AG09319 (cell line): ENCODE measurements at places on chromosomes 2 and 18.
A peak's percentile ranks its signal among the peaks of the same experiment; 100 is the strongest.

DNA sequence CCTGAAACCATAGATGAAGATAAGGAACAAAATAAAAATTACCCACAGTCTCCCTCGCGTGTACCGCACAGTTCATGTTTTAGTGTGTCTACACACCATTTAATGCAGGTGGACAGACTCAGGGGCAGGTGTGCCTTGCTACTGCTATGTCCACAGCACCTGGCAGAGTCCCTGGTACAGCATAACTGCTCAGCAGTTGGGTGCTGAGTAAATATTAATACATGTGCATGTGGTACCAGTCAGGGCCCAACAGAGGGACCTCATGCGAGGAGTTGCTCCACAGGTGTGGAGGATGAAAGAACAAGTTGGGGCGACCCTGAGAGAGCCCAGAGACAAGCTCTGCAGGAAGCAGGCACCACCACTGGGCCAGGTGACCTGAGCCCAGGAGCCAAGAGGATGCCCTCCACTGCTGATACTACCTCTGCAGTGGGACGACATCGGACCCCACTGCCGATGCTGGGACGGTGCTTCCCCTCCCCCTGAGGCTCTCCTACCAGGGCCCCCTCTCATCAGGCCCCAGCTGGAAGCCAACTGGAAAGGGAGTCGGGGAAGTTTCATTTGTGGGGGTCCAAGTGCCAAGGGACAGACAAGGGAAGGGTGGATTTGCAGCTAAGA is 100.8 kb downstream of the NEDD4L start:
- DNase-seq = no peak

DNA sequence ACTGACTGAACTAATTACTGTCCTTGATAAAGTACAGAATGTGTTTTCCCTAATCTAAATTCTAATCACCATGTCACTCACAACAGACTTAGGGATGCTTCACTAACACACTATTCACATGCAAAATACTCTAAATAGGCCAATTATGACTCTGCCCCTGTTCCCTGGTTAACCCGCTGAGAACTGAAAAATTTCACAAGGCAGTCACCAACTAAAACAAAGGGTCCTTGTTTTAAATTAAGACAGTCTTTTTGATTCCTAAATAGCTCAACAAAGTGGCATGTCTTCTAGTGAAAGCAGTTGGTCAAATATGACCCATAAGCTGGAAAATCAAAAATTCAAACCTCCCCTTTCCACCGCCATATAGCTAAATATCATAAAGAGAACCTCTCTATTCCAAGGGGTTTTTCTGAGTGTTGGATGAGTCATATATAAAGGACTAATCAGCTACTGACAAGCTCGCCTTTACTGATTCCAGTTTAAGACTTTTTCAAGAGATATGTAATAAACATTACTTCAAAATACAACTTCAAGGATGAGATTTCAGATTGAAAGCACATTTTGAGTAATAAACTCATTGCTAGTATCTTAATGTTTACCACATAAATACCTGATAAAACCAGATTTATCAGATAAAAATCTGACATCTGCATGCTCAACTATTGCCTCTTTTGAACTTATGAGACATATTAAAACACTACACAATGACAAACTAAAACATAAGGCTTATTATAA is 235.8 kb downstream of the TCF4 start:
- DNase-seq = no peak

DNA sequence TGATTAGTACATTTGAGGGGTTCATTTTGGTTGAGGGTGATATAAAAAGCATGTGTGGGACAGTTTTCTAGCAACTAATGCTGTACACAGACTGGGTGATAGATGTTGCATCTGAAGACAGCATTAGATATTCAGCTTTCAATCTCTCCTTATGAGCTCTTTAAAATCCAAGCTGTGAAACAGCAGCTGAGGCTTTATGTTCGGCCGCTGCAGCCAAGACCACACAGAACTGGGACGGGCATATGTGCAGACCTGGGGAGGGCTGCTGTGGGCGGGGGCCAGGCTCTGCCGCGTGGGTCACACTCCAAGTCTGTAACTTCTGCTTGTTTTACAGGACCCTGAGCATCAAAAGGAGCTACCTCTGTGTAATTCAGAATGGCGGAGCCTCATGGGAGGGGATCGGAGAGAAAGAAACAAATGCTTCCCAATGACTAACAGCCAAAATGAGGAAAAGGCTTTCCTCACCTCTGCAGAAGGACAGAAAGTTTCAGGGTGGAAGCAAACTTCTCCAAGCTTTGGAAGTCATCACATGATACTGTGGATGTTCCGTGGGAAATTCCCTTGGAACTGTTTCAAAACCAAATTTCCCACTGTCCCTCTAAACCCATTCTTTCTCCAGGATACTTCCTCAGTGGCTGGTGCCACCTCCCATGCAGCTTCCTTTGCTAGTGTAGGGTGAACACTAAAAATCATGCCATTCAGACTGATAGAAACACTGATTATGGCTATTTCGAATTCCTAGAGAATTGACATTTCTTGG is 711.9 kb upstream of the ID2 start:
- no peak for DNase-seq

- DNase-seq = no peak
These were observed 202.1 kb upstream of the REV1 start for GRCh38 chr2:99691926-99692325.

GRCh38 chr2:105110295-105110829 is 72.5 kb downstream of the MRPS9 start:
- DNase-seq = no peak

GRCh38 chr2:142930835-142931398 is 53.5 kb downstream of the KYNU start:
- DNase-seq = no peak

DNA sequence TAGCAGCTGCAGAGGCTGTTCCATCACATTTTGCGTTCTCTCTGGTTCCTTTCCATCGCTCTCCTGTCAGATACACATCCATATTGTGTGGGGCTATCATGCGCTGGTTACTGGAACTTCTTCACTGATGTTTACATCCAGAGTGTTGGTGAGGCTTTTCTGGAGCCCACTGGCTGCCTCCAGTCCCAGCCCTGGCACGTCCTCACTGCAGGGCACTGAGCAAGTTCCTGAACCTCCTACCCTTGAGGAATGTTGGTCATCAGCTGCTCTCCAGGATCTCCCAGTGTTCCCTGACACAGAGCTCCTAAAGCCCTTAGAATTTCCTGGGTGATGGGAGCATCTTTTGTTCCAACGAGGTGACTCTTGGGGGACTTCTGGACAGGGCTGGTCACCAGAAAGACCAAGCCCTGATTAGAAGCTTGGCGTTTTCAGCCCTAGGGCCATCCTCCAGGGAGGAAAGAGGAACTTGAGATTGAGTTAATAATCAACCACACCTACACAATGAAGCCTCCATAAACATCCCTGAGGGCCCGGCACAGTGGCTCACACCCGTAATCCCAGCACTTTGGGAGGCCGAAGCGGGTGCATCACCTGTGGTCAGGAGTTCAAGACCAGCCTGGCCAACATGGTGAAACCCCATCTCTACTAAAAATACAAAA is 81.3 kb downstream of the TFCP2L1 start:
- DNase-seq = no peak

GRCh38 chr2:88818381-88818780 is 126.9 kb downstream of the RPIA start:
- no peak for DNase-seq

DNA sequence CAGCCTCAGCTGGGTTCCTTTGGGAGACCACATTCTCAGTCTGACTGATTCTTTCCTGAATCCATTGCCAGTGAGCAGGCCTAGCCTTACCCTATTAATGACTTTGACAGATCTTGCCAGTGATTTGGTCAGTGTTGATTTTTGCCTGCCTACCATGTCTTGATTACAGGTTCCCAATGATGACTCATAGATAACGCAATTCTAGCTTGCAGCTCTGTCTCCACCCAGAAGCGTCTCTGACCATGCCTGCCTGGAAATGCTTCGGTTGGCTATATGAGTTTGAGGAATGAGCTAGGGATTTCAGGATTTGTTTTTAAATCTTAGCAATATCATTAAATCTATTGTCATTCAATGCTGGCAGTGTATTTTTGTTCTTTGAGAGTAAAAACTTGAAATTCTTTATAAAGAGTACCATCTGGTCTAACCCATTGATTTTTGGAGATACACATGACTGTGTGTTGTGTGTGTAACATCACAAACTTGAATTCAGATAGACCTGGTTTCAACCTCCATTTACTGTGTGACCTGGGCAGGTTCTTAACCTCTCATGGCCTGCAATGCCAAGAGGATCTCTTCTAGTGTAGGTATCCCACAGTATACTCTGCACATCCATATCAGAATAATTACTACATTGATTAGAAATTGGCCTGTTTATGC is 57.0 kb downstream of the CCDC150 start:
- DNase-seq = peak; percentile 85

DNA sequence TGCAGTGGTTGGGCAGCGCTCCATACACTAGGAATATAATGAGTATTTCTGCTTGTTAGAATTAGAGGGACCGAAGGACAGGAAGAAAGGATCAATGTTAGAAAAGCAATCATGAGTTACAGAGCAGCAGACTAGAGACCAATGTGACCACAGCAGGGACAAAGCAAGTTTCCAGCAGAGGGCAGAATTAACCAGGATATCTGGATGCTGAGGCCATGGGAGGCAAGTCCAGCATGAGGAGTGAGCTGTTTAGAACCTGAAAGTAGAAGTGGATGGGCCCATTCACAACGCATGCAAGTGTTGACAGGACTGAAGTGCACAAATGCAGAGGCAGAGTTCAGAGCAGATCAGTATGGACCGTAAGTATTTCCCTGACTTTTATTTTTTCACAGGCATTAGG is 910.4 kb upstream of the GYPC start:
- DNase-seq = no peak

DNA sequence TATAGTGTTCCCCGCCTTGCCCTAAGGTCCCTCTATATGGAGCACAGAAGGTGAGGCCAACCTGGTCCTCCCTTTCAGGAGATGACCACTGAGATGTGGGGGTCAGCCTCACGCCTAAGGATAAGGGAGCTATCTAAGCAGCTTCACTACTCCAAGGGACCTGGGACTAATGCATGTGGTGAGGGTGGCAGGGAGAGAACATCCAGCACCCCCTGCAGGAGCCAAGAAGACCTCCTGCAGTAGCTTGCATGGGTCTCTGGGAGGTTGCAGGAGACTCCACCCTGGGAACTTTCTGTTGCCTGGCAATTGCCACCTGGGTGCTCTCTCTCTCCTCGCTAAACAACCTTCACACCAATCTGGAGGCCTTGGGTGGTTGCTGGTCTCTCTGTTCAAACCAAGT is 93.0 kb upstream of the KLHL29 start:
- no peak for DNase-seq

DNA sequence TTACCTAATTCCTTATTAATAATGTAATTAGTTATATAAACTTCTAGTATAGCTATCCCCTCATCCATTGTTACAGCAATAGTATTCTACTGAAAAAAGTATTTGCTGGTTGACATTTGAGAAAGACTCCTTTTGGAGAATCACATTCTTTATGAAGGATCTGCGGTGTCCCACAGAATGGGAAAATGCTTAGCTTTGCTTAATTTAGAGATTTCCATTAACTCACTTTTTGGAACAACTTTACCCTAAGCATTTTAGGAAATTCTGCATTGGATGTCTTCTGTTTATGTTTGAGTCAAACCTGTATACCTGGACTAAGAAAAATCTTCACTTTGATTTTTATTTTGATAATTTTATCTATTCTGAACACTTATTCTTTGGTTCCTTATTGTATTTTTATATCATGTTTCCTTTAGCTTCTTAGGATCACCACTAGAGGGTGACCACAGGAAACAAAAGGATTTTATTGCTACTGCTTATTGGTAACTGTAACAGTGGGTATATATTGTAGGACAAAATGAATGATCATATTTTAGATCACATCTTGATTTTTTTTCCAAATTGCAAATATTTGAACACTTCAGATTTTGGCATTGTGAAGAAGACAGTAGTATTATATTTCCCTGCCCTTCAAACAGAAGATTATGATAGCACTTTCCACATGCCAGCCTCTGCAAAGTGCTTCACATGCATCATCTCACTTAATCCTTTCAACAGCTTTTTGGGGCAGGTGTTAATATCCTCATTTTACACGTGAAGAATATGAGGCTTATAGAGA is 79.6 kb downstream of the MIB1 start:
- DNase-seq = no peak

DNA sequence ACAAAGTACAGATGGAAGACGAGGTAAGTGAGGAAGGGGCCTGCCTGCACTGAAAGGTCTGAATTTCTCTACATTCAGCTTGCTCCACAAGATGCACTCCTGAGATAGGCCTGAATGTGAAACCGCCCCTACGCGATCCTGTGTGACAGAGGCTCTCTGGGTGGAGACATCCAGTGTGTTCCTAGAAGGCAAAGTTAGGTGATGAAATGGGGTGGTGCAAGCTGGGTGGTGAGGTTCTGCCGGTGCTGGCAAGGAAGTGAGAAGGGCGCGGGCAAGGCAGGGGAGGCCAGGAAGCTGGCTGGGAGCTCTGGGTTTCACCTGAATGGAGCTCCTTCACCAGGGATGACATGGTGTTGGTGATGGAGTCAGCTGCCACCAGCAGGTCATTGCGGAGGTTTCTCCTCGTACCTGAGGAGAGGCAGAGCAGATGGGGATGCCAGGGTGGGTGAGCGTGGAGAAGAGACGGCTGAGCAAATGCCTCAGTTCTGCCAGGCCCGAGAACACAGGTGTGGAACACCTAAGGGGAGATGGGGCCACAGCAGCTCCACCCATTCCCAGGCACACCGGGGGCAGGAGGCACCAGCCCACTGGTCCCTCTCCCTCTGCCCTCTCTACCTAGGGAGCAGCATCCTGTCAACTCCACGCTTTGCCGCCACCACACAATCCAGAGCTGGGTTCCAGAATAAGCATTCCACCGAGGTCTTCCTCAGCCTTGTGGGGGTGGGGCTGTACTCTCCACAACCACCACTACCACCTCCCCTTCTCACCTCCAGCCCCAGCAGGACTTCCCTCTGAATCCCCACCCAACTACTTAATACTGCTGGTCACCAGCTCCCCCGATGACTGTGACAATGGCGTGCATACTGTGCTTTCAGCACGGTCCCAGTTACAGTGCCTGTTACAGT is 45.5 kb upstream of the DNMT3A start:
- no peak for DNase-seq

- no peak for DNase-seq
These were observed 26.4 kb downstream of the RTP5 start for GRCh38 chr2:241895712-241896641.

- DNase-seq = no peak
These were observed 43.8 kb upstream of the ITPRID2 start for GRCh38 chr2:181847702-181848101.

GRCh38 chr2:20617892-20618467 is 32.9 kb downstream of the HS1BP3 start:
- DNase-seq = peak; percentile 99
